Activated CD8-positive, alpha-beta memory T cell treated with anti-CD3 and anti-CD28 coated beads for 1 hour (primary cell): ENCODE measurements at places on chromosomes 5 and 9.

DNA sequence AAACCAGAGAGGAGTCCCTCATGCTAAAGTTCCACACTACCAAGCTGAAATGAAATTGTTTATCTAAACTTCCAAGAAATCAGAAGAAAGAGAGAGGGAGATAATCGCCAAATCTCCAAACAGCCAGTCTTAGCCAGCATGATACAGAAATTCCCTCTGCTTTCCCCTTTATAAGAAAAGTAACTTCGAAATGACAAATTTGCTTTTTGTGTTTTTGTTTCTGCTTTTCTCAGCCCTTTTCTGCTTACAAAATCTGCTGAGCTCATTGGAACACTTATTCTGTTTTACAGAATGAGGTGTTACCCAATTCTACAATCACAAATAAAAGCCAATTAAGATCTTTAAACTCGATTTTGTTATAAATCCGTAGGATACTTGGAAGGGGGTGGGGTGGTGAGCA, 72.9 kb downstream of the SFXN1 start:
- DNase-seq: no peak

DNA sequence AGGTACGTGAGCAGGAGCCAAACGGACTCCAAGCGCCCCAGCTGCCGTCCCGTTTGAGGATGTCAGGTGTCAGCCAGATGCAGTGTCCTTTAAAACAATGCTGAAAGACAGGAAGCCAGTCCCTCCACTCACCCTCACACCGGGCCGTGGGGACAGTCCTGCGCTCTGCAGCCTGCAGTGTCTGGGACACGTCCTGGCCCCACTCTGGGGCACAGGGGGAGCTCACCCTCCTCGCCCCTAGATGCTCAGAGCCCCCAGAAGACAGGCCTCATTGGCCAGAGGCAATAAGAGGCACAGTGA, 79.7 kb downstream of the ZNF354C start:
- DNase-seq: no peak

DNA sequence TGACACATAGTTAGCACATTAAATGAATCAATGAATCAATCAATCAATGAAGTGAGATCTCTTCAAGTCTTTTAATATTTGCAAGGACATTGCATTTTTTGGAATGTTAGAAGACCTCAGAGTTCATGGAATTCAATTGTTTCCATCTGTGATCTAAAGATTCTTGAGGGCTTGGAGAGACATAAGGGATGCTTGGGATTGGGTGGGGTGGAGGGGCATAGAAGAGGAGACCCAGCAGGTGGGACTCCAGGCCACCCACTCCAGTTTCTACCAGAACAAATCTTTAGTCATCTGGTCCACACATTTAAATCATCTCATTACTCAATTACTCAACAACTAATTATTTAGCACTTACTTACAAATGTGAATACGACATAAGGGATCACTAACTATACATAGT, 251.0 kb upstream of the TRIM32 start:
- DNase-seq: no peak

DNA sequence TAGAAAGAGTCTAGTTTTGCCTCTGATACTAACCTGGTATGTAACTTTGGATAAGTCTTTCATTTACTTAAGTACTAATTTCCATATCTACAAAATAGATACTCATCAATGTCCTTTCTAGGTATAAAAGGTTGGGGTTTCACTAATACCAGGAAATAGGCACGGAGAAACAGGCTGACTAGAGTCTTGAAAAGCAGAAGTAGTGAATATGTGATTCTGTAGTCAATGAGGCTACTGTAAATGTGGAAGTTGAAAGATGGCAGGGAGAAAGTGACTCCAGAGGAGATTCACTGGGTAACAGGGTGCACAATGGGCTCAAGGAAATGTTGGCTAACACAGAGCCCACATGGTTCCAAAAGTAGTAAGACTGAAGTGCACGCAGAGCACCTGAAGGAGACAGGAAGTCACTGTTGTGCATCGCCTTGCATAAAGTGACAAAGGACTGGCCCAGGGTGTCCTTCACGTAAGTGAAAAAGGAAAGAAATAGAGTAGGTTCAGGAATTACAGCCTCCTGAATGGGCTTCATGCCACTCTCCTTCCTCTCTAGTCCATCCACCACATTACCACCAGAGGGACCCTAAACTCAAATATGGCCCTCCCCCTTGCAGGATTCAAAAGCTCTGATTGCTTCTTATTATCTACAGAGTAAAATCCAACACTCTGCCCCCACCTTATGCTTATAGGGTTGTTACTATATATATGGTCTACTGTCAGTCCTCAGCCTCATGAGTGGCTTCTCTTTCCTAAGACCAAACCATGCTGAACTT, 288.0 kb upstream of the SMARCA2 start:
- no peak for DNase-seq

DNA sequence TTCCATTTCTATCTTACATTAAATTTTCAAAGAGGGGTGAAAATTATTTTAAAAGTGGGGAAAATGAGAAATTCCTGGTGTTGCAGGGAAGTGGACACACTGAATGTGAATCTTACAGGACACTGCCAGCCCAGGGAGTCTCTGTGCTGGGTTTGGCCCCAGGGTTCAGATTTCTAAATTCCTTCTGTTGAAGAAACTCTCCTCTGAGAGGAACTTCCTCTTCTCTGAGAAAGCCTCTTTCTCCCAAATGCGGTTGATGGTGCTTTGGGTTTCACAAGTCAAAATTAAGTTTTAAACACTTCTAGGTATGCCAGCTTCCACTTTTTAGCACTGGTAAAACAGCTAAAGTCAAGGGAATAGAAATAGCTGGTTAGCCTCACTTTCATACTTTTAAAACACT, 317.9 kb upstream of the ITGA1 start:
- DNase-seq: no peak

- DNase-seq: no peak
Observed at GRCh38 chr5:58544195-58544594, 38.7 kb upstream of the RAB3C start.

- no peak for DNase-seq
Observed at GRCh38 chr9:132824151-132824550, 53.9 kb downstream of the AK8 start.

- DNase-seq: no peak
Observed at GRCh38 chr9:76371901-76372300, 22.3 kb downstream of the RFK start.

DNA sequence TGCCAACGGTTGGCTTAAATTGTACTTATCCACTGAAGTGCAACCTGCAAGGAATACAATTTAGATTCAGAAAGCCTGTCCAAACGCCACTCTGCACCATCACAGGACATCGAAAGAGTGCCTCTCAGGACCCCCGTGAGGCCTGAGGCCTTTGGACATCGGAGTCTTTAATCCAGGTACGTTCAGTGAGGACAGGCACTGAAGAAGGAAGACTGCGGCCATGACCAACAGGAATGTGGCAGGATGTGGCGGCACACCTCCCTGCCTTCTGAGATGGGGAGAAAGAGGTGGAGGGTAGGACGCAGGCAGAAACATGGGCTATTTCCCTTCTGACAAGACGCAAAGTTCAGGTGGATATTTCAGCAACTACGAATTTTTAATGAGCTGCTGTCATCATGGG, 205.8 kb downstream of the FANCC start:
- no peak for DNase-seq

- DNase-seq: no peak
Observed at GRCh38 chr9:68975365-68976043, 38.4 kb downstream of the PRKACG start.

GRCh38 chr9:97767891-97768290, 70.8 kb upstream of the XPA start:
- no peak for DNase-seq

GRCh38 chr5:67985686-67986387, 229.7 kb upstream of the PIK3R1 start:
- no peak for DNase-seq

GRCh38 chr9:111149018-111149759, 110.9 kb upstream of the LPAR1 start:
- DNase-seq: no peak
